ENCODE measurements at places on chromosomes 3 and 15.

- no peak for DNase-seq
Measured at GRCh38 chr15:89998923-89999675, 2.0 kb upstream of the ZNF710 start.

DNA sequence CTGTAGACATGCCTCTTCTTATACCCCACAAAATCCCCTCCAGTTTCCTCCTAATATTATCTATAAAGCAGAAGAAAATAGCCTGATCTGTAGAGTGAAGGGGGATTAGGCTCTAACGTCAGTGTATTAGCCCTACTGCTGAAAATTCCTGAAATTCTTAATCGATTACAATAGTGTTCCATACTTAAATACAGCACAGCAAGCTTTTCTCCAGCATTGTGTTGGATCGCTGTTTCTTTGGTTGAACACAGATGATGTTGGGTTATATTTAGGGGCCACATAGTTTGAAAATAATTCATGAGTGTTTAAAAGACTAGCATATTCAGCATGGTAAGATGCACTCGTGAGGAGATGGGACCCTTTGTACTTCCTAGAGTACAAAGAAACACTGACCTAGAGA lies 52.5 kb downstream of the PIAS1 start:
- DNase-seq: no peak

DNA sequence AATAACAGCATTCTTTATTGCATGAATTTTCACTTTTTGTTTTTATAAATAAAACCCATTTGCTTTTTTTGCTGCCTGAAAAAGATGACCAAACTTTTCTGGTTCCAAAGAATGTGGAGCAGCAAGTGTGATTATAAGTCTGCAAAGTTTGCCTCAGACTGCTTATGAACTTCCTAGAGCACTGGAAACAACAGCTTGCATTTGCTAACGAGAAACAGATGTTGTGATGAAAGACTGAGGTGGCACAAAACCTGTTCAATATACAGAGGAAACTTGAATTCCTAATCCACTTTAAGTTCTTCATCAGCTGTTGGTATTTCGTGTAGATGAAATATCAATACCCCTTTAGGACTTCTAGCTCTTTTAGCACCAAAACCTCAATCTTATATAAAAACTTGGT lies 9.3 kb downstream of the ZPLD1 start:
- DNase-seq: no peak

- DNase-seq: no peak
Measured at GRCh38 chr3:142027735-142028134, 121.6 kb downstream of the TFDP2 start.

DNA sequence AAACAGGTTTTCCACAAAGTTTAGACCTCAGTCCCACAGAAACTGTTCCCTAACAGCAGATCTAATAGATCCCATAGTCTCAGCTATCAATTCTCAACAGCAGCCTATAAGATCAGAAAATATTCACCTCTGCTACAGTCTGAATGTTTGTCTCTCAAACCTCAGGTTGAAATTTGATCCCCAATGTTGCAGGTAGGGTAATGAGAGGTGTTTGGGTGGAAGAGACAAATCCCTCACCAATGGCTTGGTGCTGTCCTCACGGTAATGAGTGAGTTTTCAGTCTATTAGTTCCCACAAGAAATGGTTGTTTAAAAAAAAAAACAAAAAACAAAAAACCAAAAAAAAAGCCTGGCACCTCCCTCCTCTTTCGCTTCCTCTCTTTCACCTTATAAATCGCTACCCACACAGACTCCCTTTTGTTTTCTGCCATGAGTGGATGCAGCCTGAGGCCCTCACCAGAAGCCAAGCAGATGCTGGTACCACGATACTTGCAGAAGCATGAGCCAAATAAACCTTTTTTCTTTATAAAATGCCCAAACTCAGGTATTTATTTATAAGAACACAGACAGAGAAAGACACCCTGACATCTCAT lies 14.2 kb downstream of the ZNF280D start:
- DNase-seq: no peak

- DNase-seq: peak; percentile 22
Measured at GRCh38 chr3:192819001-192819569, 91.7 kb upstream of the FGF12 start.

DNA sequence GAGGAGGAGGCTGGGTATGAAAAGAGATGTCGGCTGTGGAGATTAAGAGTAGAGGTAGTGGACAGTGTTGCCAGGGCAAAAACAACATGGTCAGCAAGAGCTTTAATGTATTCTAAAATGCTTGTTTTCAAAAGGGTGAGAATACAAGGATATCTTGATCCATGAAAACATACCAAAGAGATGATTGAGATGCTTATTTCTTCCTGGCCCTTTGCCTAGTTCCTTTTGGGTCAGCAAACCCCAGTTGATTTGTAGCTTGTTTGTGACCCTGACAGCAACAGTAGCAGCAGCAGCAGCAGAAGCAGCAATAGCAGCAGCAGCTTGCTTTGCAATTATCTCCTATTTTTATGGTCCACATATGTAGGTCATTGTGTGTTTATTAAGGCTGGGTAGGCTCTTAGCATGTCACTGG lies 337.3 kb downstream of the LPP start:
- no peak for DNase-seq

GRCh38 chr3:32410367-32411246 lies 19.0 kb downstream of the CMTM7 start:
- DNase-seq: no peak

- DNase-seq: no peak
Measured at GRCh38 chr3:105260385-105260784, 106.3 kb upstream of the ALCAM start.

DNA sequence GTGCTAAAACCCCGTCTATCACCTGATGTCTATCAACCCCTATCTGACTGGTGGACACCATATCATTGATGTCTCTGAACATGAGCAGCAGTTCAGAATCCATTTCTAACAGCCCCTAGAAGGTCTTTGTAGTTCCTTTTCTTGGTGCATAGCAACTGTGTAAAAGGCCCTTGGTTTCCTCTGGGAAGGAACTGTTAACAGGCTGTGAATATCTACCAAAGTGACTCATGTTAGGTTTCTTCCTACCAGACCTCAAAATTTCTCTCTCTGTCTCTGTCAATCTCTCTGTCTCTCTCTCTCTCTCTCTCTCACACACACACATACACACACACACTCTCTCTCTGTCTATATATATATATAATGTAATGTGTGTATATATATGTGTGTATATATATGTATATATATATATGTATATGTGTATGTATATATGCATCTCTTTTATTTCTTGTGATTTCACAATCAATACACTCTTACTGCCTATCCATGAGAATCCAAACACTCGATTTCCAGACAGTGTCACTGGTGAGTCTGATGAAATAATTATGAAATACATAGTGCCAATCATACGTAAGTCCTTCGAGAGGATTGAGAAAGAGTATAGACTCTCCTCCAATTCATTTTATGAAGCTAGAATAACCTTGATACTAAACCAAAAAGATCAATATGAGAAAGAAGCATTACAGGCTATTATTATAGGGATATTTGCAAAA lies 335.9 kb upstream of the SLCO3A1 start:
- no peak for DNase-seq

- no peak for DNase-seq
Measured at GRCh38 chr3:136992115-136992514, 34.3 kb downstream of the IL20RB start.

- no peak for DNase-seq
Measured at GRCh38 chr15:57079931-57080620, 161.6 kb downstream of the TCF12 start.

Measured in stimulated activated CD4-positive, alpha-beta T cell treated with anti-CD3 and anti-CD28 coated beads, TNF-alpha, amount 100 ng/mL, for 48 hours (primary cell).